ENCODE measurements at places on chromosomes 2 and 18. TPM values are rescaled to one million over a fixed set of nuclear protein-coding genes. Genes with fewer than 3 reads are reported as not detected.

- DNase-seq, result no peak
These were observed 2.6 kb upstream of the PTPN2 start for GRCh38 chr18:12886498-12887126.

HOXD12 gene
- not detected for total RNA-seq

GRCh38 chr2:85594715-85595300 is 737 bp upstream of the RNF181 start:
- no peak for DNase-seq

- no peak for DNase-seq
These were observed 36.8 kb downstream of the STON1 start for GRCh38 chr2:48566592-48567310.

- no peak for DNase-seq
These were observed 56.9 kb upstream of the LHCGR start for GRCh38 chr2:48812416-48812815.

ITPRIPL1 gene
- 30.2 TPM for total RNA-seq

- DNase-seq, result no peak
These were observed 66.7 kb downstream of the NXPH2 start for GRCh38 chr2:138713504-138713903.

GRCh38 chr2:230944757-230945372 is 19.8 kb upstream of the GPR55 start:
- DNase-seq, result no peak

- DNase-seq, result no peak
These were observed 221.9 kb downstream of the ZNF407 start for GRCh38 chr18:74819433-74820059.

MYL1 gene
- total RNA-seq, result not detected
